KBM-7 (cell line): ENCODE measurements at places on chromosomes 11 and 22.

- DNase-seq = peak; percentile 62
Measured at GRCh38 chr11:116605543-116606459, 167.0 kb downstream of the BUD13 start.

DNA sequence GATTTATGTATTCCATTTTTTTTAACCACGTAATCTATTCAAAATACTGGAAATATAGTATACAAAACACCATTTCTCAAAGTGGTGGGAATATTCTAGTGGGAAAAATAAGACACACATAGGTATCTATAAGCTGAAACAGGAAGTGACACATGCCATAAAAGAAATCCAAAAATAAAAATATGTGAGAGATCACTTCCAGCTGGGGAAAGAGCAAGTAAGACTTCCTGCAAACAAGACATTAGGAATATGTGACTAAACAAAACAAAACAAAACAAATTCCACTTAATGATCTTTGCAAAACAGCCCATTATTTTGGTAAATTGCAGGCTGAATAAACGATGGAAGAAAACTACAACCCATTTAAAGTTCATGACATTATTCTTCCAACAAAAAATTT is 107.3 kb upstream of the CEP126 start:
- DNase-seq = no peak

- DNase-seq = no peak
Measured at GRCh38 chr11:73229321-73229895, 11.3 kb downstream of the P2RY2 start.

DNA sequence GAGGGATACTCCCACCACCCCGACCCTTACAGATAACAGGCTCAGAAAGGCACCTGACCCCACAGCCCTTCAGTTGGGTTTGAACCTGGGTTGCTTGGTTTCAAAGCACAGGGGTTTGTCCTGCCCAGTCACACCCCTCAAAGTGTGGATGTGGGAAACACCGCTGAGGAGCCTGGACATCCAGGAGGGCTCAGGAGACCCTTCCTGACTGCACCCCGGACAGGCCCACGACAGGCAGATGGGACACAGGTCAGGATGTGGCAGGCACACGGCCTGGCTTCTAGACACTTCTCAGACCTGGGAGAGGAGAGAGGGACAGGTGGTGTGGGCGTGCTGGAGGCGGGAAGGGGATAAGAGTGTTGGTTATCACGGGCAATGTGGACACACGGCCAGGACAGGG is 932.3 kb downstream of the BRD1 start:
- no peak for DNase-seq

DNA sequence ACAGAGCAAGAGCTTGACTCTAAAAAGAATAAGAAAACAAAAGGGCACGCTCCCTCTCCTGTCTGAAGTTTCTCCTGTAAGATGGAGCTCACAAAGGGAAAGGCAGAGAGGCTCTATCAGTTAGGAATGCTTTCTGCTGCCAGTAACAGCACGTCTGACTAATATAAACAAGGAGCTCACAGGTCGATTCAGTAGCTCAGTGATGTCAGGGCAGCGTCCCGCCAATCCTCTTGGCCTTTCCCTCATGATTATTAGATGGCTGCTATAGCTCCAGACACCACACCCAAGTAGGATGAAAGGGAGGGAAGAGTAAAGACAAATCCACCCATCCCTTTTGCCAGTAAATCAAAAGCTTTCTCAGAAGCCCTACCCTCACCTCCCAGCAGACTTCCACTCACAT is 51.3 kb upstream of the HMGXB4 start:
- DNase-seq = no peak

DNA sequence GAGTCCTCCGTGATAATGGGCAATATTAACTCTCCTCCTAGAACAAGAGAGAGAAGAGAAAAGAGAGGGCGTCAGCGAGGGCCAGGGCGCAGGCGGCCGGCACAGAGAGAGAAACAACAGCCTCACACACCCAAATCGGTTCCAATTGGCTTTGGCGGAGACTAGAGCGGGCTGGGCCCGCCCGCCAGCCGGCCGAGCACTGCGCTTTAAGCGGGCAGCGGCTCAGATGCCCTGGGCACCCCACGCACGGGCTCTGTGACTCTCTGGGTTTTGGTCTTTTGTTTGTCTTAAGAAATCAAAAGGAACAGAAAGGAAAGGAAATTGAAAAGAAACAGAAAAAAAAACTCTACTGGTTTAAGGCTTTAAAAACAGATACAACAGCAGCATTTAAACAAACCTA is 17.0 kb downstream of the SLC22A12 start:
- DNase-seq = no peak

GRCh38 chr11:2564008-2564530 is 119.3 kb downstream of the KCNQ1 start:
- DNase-seq = no peak

DNA sequence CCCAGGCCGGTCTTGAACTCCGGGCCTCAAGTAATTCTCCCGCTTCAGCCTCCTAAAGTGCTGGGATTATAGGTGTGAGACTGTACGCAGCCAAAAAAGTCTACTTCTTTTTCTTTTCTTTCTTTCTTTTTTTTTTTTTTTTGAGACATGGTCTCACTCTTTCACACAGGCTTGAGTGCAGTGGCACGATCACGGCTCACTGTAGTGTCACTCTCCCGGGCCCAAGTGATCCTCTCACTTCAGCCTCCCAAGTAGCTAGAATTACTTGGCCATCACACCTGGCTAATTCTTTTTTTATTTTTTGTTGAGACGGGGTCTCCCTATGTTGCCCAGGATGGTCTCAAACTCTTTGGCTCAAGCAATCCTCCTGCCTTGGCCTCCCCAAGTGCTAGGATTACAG is 3.6 kb upstream of the UBE2L3 start:
- no peak for DNase-seq

DNA sequence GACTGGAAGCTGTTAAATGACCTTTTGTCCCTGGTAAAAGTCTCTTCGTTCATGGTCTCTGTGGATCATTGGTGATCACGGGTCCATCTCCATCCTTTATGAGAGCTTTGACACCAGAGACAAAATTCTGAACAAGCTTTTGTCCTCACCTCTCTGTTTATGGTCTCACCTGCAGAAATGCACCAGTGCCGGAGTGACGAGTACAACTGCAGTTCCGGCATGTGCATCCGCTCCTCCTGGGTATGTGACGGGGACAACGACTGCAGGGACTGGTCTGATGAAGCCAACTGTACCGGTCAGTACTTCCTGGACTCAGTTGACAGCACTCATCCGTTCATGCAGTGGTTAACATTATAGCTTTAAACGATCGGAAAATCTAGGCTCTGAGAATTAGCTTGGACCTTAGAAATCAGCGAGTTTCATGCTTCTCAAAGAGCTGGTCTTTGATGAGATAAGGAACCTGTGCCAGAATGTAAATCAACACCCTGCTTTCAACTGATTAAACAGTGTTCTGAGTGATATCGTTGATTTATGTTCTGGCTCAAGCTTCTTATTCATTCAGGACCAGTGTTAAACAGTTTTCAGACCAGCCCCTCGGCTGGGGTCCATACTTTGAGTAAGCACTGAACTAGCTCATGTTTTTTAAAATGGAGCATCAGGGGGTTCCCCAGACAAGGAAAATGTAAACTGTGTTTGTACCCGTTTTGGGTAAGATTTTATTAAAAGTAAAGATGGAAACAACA is 124.5 kb upstream of the SORL1-AS1 start:
- DNase-seq = no peak

DNA sequence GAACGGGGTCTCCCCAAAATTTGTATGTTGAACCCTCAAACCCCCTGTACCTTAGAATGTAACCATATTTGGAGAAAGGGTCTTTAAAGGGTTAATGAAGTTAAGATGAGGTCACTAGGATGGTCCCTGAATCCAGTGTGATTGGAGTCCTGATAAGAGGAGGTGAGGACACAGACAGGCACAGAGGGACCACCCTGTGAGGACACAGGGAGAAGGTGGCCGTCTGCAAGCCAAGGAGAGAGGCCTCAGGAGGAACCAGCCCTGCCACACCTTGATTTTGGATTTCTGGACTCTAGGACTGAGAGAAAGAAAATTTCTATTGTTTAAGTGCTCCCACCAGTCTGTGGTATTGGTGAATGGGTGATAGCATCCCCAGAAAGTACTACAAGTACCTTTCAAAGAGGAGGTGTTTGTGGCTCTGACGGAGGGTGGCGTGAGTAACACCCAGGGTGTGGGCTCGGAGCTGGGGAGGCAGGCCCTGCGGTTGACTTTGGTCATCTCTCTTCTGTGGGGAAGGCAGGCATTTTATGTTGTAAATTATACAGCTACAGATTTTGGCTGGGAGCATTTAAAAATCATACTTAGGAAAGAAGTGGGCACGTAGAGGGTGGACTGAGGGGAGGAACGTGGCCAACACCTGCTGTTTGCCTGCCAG is 13.8 kb downstream of the MRGPRF start:
- no peak for DNase-seq

DNA sequence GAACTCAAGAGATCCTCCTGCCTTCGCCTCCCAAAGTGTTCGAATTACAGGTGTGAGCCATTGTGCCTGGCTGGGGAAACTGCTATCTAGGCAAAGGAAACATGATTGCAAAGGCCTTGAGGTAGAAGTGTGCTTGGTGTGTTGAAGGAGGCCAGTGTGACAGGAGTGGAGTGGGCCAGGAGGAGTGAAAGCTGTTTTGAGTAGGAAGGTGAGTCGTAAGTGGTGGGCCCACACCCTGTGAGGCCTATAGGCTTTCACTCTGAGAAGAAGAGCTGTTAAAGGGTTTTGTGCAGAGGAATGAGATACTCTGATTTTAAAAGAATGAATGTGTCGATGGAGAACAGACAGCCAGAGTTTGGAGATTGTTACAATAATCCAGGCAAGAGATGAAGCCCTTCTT is 43.4 kb downstream of the WEE1 start:
- DNase-seq = no peak

- DNase-seq = no peak
Measured at GRCh38 chr11:10943968-10944367, 86.1 kb upstream of the ZBED5 start.

DNA sequence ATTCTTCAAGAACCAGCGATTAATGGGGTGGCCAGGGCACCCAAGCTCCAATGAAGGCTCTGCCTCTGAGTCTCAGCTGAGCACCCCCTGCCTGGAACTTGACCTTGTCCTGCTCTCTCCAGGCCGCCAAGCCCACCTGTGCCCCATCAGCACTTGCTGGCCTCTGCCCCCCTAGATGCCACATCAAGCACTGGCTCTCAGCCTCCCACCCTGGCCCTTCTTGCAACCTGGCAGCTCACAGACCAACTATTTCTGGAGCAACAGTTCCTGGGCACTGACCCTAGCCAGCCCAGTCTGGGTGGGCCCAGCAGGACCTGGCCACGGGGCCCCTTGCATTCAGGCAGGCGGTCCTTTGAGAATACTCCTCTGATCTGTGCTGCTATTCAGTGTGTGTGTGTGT is 98.8 kb upstream of the PITPNB start:
- no peak for DNase-seq

GRCh38 chr11:100637706-100638105 is 49.4 kb upstream of the ARHGAP42 start:
- no peak for DNase-seq

DNA sequence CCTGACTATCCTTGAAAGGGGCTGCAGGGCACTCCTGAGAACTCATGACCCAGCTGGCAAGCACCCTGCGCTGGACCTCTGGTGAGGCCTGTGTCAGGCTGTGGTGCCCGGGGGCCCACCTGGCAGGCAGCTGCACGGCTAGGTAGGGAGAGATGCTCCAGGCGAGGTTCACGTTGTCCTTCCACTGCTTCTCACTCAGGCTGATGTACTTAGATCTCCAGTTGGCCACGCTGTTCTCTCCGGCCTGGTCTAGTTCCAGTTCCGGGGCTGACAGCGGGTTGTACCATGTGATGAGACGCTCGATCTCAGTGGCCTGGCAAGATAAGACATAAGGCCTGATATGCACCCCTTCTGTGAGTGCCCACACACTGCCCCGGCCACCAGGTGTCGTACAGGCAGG is 44.7 kb upstream of the SERPIND1 start:
- DNase-seq = no peak

- DNase-seq = no peak
Measured at GRCh38 chr11:67195971-67196456, 70.3 kb upstream of the GRK2 start.

- peak; percentile 33 for DNase-seq
Measured at GRCh38 chr22:31344578-31345330, 1.4 kb downstream of the PATZ1 start.

DNA sequence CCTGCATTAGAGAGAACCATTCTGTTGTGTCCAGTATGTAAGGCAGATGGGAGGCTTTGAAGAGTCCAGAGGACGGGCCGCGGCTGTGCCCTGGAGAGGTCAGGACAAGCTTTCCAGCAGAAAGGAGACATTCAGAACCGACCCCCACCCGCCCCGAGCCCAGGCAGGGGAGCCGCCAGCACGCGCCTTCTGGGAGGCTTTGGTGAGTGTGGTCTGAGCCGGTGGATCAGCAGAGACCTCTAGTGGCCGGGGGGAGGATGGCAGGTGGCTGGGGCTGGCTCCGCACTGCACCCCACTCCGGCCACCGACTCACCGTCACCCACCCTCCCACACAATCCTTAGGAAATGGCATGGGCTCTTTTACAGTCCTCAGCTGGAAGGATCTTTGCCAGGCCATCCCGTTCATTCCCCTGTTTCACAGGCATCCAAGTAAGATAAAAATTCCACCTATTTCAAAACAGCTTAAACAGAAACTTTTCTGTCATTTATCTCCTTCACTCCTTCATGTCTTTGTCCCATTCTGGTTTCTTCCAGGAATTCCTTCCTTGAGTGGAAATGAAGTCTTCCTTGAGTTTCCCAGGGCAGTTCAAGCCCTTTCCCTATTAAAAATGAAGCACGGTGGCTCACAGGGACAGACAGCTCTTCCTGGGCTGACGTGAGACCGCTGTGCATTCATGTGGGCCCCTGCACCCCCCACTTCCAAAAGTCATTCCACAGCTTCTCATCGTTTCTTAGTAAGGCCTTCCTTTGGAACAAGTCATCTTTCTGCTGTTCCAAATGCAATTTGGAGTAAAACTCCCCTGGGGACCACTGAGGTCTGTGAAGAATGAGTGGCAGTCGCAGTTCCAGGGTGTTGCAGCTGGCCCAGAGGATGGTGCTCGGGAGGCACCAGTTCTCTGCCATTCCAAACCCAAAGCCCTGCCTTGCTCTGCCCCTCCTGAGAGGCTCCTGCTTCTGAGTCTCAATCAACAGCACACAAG is 91.0 kb downstream of the FEZ1 start:
- DNase-seq = peak; percentile 70

DNA sequence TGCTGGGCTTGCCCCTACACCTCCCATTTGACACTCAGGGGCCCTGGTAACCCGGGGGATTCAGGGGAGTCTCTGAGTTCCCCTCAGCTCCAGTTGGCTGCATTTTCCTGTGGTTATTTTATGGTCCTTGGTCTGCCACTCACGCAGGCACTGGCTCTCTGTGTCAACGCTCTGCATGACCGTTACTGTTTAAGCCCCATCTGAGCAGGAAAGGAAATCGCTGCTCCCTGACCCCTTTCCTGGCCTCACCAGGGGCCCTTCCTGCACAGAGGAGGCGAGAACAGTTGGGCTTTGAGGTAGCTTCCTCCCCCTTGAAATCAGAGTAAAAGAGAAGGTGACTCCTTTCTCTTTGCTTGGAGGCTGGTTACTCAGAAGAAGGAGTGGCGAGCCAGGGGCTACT is 2.4 kb downstream of the C1QTNF4 start:
- DNase-seq = peak; percentile 99

GRCh38 chr11:45145379-45146071 is 914 bp upstream of the PRDM11 start:
- no peak for DNase-seq
